ENCODE measurements at places on chromosomes 6 and 20. TPM values are rescaled to one million over a fixed set of nuclear protein-coding genes. Genes with fewer than 3 reads are reported as not detected.

GRCh38 chr6:159723259-159723658, 4.0 kb upstream of the WTAP start:
- DNase-seq: no peak

DNA sequence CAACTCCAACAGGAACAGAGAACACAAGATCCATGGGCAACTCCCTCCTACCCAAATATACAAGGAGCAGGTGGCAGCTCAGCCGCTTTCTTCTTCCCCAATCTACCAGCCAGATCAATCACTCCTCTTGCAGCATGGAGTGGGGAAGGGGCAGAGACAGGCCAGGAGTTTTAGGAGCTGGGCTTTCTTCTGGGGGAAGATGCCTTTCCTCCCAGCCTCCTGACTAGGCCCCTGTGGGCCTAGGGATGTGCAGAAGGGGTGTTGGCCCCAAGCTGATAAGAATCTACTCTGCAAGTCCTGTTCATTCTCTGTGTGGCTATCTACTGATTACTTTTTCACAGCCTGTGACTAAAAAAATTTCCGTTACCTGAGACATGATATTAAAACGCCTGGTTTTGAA, 189.0 kb downstream of the BCAS1 start:
- DNase-seq: no peak

GRCh38 chr20:61661025-61661424, 404.7 kb downstream of the TAF4 start:
- DNase-seq: no peak

GRCh38 chr6:25354078-25354932, 75.1 kb downstream of the CARMIL1 start:
- no peak for DNase-seq

GRCh38 chr6:143535189-143535614, 23.7 kb upstream of the FUCA2 start:
- no peak for DNase-seq

Gene DEFB127
- not detected for total RNA-seq

Gene PRPH2
- 0.48 TPM for total RNA-seq
